ENCODE measurements at places on chromosomes 5 and 9. TPM values are rescaled to one million over a fixed set of nuclear protein-coding genes. Genes with fewer than 3 reads are reported as not detected.

The GNA14 gene
- total RNA-seq: not detected

- no peak overlapping the region for H3K4me3 ChIP-seq
- H3K27me3 ChIP-seq: no peaks in the 10 kb centered on the region
- no peaks in the 10 kb centered on the region for H3K36me3 ChIP-seq
- no peaks in the 10 kb centered on the region for H3K4me1 ChIP-seq
- DNase-seq: no peak
These were observed 2.6 kb upstream of the IQGAP2 start for GRCh38 chr5:76400466-76400865.

The DAB2 gene
- 19.1 TPM for total RNA-seq

GRCh38 chr9:115445655-115446054 lies 327.7 kb upstream of the TNC start:
- no peak overlapping the region for H3K4me3 ChIP-seq
- H3K27me3 ChIP-seq: no peaks in the 10 kb centered on the region
- H3K27ac ChIP-seq: no peak overlapping the region
- H3K36me3 ChIP-seq: no peaks in the 10 kb centered on the region
- no peaks in the 10 kb centered on the region for H3K4me1 ChIP-seq
- no peak for DNase-seq

- no peak overlapping the region for H3K4me3 ChIP-seq
- no peaks in the 10 kb centered on the region for H3K36me3 ChIP-seq
These were observed 302.5 kb downstream of the MLLT3 start for GRCh38 chr9:20319641-20320337.

- H3K4me3 ChIP-seq: no peak overlapping the region
- H3K27ac ChIP-seq: no peak overlapping the region
- H3K4me1 ChIP-seq: no peaks in the 10 kb centered on the region
- no peaks in the 10 kb centered on the region for H3K27me3 ChIP-seq
- no peak for DNase-seq
These were observed 36.5 kb downstream of the RGS3 start for GRCh38 chr9:113499876-113500497.

The TMEM252 gene
- 1.5 TPM for total RNA-seq

- no peaks in the 10 kb centered on the region for H3K27me3 ChIP-seq
- no peak overlapping the region for H3K4me3 ChIP-seq
- no peaks in the 10 kb centered on the region for H3K36me3 ChIP-seq
- H3K27ac ChIP-seq: no peak overlapping the region
These were observed 19.1 kb upstream of the SLC1A3 start for GRCh38 chr5:36587354-36587753.

The SMIM27 gene
- total RNA-seq: 2.2 TPM

The PDE6A gene
- total RNA-seq: 0.47 TPM

DNA sequence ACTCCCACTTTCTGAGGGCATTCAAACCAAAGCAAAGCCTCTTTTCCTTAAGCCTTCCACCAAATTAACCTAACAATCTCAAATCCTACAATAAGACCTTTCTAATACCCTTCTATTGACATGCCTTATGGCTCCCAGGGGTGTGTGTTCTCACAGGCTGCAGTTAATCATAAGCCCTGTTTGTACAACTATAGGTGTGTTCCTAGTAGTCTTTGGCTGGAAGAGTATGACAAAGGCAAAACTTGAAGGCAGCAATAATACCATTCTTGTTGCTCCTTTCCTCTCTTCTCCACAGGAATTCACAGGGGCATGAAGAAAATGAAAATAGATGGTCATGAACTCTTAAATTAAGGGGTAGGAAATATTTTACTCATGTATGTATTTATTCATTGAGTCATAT lies 10.9 kb upstream of the FBXO38 start:
- H3K4me1 ChIP-seq: no peaks in the 10 kb centered on the region
- H3K27me3 ChIP-seq: no peaks in the 10 kb centered on the region
- H3K27ac ChIP-seq: no peak overlapping the region
- H3K36me3 ChIP-seq: no peaks in the 10 kb centered on the region
- no peak overlapping the region for H3K4me3 ChIP-seq

- H3K27ac ChIP-seq: no peak overlapping the region
- H3K4me1 ChIP-seq: no peaks in the 10 kb centered on the region
- H3K4me3 ChIP-seq: no peak overlapping the region
- no peaks in the 10 kb centered on the region for H3K36me3 ChIP-seq
These were observed 829.0 kb downstream of the TLE4 start for GRCh38 chr9:80400624-80401230.

- H3K4me3 ChIP-seq: no peak overlapping the region
- no peaks in the 10 kb centered on the region for H3K27me3 ChIP-seq
- no peak for DNase-seq
- H3K4me1 ChIP-seq: no peaks in the 10 kb centered on the region
- no peaks in the 10 kb centered on the region for H3K36me3 ChIP-seq
These were observed 31.5 kb downstream of the PAX5 start for GRCh38 chr9:37002413-37003217.

The PLEKHG4B gene
- 3.9 TPM for total RNA-seq

DNA sequence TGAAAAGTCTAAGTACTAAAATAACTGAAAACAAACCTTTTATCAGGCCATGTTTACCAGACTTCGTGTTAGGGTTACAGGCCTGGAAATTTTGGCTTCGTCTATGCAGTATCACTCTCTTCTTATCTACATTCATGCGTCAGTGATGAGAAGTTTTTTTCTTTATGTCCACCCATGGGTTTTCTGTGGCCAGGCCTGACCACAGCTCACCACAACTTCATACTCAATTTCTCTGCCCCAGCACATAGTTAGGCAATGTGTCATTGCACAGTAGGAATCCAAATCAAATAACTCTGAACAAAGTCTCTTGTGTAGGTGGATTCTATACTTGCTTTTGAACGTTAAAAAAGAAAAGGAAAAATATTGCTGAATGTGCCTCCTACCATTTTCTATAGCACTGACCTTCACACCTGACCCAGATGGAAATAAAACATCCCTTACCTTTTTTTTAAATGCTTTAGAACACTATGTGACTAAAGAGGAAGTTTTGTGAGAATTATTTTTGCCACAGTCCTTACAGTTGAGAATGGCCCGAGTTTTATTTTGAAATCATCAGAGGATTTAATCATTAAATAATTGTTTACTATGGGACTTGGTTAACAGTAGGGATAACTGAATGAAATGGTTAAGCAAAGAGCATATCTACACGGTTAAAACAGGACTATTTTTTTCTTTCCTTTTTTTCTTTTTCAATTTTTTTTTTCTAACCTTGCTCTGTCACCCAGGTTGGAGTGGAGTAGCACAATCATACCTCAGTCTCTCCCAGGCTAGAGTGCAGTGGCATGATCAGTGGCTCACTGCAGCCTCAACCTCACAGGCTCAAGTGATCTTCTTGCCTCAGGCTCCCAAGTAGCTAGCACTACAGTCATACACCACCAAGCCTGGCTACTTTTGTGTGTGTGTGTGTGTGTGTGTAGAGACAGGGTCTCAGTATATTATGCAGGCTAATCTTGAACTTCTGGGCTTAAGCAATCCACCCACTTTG lies 1247.0 kb upstream of the ACO1 start:
- peak overlapping the region; percentile 22 for H3K27ac ChIP-seq
- H3K36me3 ChIP-seq: no peaks in the 10 kb centered on the region
- peaks cover 6% of the 10 kb centered on the region for H3K4me1 ChIP-seq
- no peaks in the 10 kb centered on the region for H3K27me3 ChIP-seq

The ITGA1 gene
- total RNA-seq: 8.8 TPM

The PCDHGB6 gene
- 2.6 TPM for total RNA-seq

The NUTM2G gene
- total RNA-seq: not detected

The DMRT3 gene
- total RNA-seq: not detected
